ENCODE measurements at places on chromosomes 6 and 20.

DNA sequence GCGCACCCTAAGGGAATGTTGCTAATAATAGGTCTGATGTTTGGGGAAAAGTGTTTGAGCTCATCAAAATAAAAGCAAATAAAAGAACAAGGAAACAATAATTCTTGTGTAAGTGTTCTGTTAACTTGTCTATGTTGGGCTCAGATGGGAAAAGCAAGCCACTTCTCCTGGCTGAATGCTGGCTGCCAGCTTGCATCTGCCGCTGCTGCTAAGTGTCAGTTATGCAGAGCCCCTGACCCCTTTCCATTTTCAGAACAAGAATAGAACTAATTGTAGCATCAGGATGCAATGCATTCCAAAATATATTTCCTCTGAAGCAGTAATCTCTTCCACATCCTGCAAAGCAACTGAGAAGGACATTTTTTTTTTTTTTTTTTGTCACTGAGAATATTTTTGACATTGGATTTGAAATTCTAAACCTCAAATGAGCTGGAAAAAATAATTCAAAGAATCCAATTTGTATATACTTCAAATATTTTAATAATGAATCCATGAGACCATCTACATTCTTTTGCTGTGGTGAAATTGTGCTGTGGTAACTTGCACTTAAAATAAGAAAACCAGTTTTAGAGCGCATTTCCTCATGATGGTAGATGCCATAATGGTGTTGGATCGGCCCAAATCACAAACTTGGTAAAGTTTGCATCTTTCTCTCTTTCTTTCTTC lies 43.9 kb upstream of the DEK start:
- no peak for DNase-seq

DNA sequence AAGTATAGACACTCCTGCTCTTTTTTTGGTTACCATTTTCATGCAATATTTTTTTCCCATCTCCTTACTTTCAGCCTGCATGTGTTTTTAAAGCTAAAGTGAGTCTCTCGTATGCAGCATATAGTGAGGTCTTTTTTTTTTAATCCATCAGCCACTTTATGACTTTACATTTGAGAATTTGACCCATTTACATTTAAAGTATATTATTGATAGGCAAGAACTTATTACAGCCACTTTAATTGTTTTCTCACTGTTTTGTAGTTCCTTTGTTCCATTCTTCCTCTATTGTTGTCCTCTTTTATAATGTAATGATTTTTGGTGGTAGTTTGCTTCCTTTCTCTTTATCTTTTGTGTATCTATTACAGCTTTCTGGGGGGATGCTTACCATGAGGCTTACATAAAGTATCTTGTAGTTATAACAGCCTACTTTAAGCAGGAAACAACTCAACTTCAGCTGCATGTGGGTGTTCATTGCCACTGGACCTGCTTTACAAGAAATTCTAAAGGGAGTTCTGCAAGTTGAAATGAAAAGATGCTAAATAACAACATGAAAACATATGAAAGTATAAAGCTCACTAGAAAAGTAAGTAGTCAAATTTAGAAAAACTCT lies 71.8 kb downstream of the TNFAIP3 start:
- DNase-seq = no peak

- DNase-seq = no peak
These were observed 87.1 kb downstream of the IBTK start for GRCh38 chr6:82160255-82160990.

DNA sequence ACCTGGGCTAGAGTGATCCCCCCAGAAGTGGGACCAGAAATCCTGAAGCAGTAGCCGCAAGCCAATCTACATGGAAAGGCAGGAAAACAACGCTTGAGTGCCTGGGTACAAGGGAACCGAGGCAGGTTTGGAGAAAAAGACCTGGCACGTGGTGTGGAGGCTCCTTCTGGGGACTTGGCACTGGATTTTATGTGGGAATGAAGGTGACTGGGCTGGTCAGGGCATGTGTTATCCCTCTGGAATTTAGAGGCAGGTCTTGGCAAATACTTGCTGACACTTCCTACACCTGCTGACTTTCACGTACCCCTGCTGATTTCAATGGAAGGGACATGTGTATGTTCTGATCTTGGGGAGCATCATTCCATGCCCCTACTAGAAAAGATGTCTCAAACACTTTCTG lies 25.0 kb upstream of the FAM217A start:
- DNase-seq = no peak

DNA sequence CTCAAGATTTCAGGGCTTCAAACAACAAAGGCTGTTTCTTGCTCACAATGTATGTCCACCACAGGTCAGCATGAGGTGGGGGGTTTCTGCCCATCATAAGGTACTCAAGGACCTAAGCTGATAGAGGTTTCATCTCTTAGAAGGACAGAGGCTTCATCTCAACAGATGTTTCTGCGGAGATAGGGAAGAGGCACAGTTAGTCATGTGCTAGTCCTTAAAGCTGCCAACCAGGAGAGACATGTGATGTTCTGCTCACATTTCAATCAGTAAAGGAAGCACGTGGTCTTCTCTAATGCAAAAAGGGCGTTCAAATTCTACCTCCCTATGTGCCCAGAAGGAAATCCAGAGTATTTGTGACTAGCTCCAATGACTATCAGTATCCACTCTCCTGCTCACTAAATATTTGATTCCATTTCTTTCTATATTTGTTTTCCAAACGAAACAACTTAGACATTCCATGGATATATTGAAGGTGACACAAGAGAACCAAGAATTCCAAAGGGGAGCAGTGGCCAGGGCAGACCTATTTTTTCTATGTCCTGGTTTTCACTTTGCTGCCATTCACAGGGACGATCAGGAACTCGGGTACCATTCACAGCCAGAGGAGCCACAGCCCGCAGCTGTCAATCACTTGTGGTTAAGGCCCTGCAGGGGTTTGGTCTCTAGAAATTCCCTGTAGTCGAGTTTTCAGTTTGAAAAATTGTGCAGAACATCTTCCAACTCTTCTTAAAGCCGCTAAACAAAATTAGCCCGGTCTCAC lies 173.2 kb upstream of the FOXA2 start:
- DNase-seq = no peak

DNA sequence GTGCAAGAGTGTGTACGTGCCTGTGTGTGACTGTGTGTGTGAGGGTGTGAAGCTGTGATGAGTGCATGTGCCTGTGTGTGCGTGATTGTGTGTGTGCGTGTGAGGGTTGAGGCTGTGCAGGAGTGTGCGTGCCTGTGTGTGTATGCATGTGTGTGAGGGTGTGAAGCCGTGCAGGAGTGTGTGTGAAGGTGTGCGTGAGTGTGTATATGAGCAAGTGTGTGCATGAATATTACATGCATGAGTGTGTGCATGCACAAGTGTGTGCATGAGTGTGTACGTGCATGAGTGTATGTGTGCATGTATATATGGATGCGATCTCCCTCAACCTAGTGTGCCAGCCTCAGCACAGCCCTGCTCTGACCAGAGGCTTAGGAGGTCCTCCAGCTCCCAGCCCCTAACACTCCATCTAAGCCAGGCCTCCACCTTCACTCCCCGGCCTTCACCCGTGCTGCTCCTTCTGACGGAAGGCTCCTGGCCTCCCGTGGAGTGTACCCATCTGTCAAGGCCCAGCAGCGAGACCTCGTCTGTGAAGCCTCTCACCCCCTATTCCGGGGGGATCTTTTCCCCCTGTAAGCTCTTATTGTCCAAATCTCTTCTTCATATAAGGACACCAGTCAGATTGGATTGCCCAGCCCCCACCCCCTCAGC lies 19.9 kb upstream of the PHACTR3 start:
- DNase-seq = no peak

GRCh38 chr6:99073223-99073622 lies 125.5 kb upstream of the FBXL4 start:
- no peak for DNase-seq

- DNase-seq = no peak
These were observed 11.8 kb downstream of the MAP3K4 start for GRCh38 chr6:161003336-161003735.

Measured in stimulated activated CD4-positive, alpha-beta T cell treated with anti-CD3 and anti-CD28 coated beads, Interleukin-15, amount 100 ng/mL, for 1 hour (primary cell).